Left forelimb (tissue), 1 donor: ENCODE measurements at places on chromosomes 2 and 18.

GRCh38 chr2:18325118-18325517 is 235.3 kb downstream of the RDH14 start:
- no peak for DNase-seq

GRCh38 chr2:15906778-15907177 is 33.6 kb upstream of the MYCN start:
- no peak for DNase-seq

DNA sequence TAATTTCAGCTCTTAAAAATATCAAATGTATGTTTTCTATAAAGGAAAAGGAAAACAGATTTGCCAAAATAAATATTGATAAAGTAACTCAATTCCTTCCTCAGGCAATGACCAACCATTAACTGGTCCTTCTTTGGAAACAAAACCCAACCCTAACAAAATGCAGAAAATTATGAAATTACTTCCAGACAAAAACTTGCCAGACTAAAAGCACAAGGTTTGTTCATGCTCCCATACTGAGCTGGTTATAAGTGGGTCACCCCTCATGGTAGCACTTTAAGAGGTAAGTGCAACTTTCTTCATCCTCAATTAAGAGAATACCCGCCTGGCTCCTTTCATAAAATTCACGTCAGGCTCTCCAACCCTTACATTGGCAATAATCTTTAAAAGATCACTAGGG is 31.1 kb upstream of the TTC32 start:
- DNase-seq, result no peak

DNA sequence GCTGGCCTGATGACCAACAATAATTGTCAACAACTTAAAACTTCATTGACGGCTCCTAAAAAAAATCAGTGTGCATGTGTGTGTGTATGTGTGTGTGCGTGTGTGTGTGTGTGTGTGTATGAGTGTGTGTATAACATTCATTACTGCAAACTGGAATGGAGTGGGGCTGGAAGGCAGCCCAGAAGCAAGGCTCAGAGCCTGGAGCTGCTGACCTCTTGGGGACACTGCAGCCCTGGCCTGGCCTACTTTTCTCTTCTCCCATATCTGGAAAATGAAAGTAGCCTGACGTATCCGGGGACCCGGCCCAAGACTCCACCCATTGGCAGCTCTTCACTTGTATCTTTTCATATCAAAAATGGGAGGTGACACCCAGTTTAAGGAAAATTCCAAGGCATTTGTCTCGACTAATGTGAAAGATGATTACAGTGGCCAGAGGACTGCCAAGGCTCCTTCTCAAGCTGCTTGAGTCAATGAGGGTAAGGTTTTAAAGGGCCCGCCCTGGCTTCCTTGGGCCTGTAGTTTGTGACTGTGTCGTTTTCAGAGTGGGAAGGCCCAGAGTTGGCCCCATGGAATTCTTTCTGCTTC is 72.4 kb upstream of the IL1R1 start:
- peak; percentile 80 for DNase-seq

DNA sequence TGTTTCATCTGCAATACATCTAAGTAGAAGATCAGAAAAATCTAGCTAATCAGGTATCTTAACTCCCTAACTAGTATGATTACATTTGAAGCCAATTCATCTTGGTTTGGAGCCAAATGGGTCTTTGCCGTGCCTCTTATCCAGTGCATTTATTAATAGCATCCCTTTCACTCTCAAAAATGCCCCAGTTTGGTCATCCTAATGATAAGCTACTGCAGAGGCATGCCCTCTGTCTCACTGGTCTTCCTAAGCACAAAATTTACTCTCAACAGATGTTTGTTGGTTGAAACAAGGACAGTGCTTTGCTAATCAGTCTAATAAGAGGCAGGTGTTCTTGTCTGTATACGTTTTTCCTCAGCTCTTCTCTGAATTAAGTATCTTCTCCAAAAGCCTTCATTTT is 403.2 kb downstream of the RAD51AP2 start:
- no peak for DNase-seq
